ENCODE measurements at places on chromosomes 6 and 20.

DNA sequence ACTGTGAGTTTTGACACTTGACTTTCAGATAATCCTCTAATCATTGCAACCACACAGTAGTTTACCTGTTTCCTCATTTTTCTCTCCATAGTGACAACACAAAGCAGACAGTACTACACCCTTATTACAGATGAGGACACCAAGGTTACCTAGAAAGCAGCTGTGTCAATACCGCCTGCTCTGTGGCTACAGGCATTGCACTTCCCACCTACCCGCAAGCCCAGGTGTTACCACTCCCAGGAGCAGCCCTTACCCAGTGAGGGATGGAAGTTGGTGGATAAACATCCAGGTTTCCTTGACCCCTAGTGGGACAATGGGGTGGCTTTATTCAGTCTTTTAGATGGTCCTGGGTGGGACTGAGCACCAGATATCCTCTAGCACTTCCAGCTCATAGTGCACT, 503.6 kb downstream of the PTPRT start:
- DNase-seq: no peak

- DNase-seq: no peak
Observed at GRCh38 chr6:136611133-136611532, 60.9 kb upstream of the MAP7 start.

DNA sequence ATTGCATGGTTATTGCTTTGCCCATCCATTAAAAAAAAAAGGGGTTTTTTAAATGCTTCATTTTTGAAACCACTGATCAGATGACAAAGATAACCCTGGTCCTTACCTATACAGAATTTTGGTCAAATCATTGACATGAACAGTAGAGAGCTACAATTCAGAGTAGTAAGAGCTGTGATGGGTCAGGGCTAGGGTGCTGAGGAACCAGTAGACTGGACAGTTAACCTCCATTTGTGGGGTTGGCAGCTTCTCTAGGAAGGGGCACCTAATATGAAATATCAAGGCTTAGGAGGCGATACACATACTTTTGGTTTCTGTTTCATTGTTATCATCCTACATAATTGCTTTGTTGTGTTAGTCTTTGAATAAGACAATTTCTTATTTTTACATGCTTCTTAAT, 55.1 kb downstream of the ORC3 start:
- DNase-seq: peak; percentile 7

DNA sequence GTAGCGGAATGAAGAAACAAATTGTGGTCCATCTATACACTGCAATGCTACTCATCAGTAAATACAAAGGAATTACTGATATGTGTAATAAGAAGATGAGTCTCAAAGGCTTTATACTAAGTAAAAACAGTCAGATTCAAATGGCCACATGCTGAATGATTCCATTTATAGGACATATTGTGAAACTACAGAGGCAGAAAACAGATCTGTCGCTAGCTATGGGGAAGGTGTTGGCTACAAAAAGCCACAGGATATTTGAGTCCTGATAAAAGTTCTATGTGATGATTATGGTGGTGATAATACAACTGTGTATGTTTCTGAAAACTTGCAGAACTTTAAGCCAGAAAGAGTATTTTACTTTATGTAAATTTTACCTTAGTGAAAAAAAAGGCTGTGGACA, 313.2 kb downstream of the HDGFL1 start:
- DNase-seq: no peak

GRCh38 chr20:50388733-50389437, 121.3 kb upstream of the PTPN1 start:
- DNase-seq: no peak

DNA sequence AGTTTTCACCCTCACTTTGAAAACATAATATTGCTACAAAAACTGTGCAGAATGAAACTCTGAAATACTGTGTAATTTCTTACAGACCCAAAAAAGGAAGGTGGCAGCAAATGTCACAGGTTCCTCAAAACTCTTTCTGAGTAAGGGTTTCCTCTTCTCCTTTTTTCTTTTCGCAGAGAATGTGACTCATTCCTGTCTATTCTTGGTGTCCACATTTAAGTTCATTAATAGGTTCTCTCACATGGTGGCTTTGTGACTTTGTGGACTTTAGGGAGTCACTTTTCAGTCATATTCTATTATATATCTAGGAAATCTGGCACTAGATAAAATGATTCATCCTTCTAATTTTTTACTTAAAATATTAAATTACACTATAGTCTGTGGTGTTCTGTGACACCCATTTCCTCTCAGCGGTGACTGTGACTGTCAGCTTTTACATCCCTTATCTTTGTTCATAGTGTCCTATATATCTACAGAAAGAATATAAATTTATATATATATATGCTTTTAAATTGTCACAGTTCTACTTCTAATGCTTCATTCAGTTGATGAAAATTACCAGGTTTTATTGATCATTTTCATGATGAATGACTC, 126.8 kb upstream of the HCRTR2 start:
- no peak for DNase-seq

- no peak for DNase-seq
Observed at GRCh38 chr6:130337534-130337933, 28.3 kb upstream of the TMEM200A start.

DNA sequence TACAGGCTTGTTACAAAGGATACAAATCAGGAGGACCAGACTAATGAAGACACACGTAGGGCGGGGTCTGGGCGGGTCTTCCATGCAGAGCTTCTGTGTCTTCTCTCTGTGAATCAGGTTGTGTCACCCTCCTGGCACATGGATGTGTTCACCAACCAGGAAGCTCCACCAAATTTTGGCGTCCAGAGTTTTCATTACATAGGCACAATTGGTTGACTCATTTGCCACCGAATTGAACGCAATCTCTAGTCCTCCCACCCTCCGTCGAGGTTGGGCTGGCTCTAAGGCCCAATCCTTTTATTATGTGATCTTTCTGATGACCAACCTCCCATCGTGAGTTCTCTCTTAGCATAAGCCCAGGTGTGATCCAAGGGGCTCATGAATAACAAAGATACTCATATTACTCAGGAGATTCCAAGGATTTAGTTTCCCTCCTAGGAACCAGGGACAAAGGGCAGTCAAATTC, 36.3 kb upstream of the DDR1 start:
- no peak for DNase-seq

DNA sequence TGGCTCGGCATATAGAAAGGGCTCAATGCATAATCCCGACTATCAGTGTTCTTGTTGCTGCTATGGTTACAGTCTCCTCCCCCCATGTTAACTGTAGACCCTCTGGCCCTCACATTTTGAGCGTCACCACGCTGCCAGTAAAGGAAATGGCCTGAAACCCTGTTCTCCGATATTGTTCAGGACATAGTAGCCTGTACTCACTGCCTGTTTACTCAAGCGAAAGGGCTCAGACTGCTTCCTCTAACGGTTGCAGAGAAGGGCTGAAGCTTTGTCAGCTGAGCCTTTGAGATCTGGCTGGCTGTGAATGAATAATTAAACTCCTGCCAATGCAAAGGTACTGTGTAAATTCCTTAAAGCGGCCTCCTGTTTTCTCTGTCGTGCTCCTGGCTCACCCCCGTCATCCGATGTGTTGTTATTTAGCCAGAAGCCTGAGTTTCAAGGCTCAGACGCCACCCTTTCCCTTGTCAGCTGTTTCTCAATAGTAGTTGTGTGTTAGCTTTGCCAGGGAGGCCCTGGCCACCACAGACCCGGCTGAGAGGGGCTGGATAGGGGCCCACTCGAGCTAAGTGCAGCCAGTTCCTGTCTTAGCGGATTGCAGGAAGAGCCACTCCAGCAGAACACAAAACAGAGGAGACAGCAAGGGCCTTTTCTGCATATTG, 31.2 kb upstream of the RALGAPA2 start:
- DNase-seq: no peak

DNA sequence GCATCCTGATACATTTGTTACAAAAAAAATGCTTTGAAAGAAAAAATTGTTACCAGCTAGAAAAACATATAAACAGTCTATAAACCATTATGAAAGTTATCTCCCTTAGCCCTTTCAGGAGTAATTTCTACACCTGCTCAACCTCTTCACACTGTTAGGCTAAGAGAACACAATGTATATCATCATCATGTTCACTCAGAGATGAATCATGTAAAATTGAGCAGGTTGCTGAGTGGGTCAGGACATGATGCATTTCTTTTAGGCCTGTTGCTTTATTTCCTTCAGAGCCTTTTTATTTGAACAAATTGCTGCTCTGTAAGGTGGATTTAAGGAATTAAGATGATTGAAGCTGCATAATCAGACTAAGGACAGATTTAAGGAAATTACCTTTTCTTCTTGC, 531.3 kb upstream of the MAN1A1 start:
- no peak for DNase-seq

GRCh38 chr20:12012241-12013222, 94.8 kb downstream of the BTBD3 start:
- DNase-seq: no peak

DNA sequence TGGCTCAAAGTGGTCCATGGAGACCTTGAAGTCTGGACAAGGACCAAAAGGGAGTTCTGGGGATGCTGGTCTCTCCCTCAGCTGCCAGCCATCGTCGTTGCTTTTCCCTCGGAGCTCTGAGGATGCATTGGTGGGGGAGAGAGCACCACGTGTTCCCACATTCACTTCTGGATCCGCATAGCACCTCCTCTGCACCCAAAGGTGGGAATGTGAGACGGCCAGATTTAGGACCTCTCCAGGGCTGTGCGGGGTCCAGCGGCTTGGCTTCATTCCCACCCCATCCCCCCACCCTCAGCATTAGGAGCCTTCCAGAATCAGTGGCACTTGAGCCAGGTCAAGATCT, 1.1 kb downstream of the EPB41L1 start:
- DNase-seq: no peak

- DNase-seq: no peak
Observed at GRCh38 chr6:35161266-35161665, 20.1 kb upstream of the TCP11 start.

GRCh38 chr6:124901084-124901483, 61.2 kb upstream of the RNF217 start:
- no peak for DNase-seq

DNA sequence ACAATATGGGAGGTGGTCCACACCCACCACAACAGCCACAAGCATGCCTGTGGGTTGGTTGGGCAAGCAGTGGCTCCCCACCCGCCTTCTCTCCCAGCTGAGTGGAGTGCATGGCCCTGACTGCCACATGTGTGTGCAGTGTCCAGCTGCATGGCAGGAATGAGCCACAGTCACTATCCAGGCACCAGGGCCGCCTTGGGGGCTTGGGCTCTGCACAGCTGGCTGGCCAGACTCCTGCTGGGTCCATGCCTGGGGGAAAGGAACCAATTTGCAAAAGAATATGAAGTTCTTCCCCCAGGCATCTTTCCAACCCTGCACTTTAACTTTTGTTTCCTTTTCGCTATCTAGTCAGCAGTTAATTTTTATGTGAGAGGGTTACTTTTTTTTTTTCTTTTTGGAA, 11.6 kb upstream of the ASCC3 start:
- DNase-seq: no peak

GRCh38 chr6:40782355-40782754, 195.2 kb upstream of the LRFN2 start:
- no peak for DNase-seq

- no peak for DNase-seq
Observed at GRCh38 chr6:22322103-22323030, 25.5 kb upstream of the PRL start.

GRCh38 chr6:166813461-166813860, 142.9 kb downstream of the RNASET2 start:
- DNase-seq: no peak

GRCh38 chr20:35539756-35540212, 2.1 kb upstream of the ERGIC3 start:
- DNase-seq: no peak

- DNase-seq: no peak
Observed at GRCh38 chr6:135141728-135142127, 39.4 kb upstream of the MYB start.

GRCh38 chr6:118719351-118720124, 68.1 kb upstream of the CEP85L start:
- peak; percentile 36 for DNase-seq

- no peak for DNase-seq
Observed at GRCh38 chr6:127606131-127606562, 29.2 kb downstream of the C6orf58 start.

- no peak for DNase-seq
Observed at GRCh38 chr6:17965397-17965796, 22.0 kb downstream of the KIF13A start.

DNA sequence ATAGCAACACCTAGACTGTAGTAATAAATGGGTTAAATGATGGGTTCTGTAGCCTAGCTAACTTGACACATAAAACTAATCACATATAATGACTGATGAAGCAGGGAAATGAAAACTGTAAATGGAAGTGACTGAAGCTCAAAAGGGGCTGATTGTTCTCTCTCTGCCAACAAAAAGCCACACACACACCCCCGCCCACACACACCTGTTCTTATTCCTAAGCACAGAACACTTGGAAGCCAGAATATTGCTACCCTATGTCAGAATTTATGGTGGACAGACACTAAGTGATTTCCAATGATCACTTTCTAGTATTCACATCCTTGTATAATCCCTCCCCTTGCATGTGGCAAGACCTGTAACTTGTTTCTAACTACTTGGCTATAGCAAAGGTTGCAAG, 603.5 kb downstream of the UTRN start:
- no peak for DNase-seq

DNA sequence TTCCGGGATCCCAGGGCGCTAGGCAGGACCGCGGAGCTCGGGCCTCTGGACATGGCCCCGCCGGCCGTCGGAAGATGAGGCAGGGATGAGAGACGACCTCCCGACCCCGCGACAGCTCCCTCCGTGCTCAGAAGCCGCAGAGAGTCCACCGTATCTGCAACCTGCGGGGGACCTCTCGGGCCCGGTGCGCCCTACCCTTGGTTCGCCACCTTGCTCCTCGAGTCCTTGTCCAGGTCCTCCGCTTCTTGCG, 301 bp downstream of the PPP1R3D start:
- DNase-seq: no peak

DNA sequence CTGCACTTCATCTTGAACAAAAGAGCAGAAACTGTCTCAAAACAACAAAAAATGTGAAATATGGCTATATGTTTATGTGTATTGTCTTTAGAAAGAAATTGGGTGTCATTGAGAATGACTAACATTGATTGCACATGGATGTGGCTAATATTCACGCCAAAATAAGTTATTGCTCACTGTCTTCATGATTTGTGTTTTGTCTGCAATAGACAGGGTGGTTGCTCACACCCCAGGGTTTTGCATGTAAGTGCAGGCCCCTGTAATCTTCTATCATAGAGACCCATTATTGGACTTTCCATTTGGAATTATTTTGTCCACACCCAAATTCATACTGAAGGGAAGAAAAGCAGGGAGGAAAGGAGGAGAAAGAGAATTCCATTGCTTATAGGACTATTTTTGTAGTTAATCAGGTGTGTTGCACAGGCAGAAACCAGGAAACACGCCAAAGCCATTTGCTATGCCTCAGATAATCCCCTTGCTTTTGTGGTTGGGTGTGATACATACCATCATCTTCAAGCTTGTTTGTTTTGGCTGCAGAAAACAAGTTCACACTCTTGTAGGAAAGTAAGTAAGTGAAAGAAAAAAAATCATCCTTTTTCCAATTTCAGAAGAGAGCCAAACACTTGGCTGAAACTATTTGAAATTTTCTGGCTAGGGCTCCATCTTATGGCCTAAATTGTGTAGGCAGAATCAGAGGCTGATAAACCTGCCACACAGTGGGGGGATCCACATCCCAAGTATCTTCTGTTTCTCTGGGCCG, 214.1 kb downstream of the COL12A1 start:
- DNase-seq: no peak

All from central memory CD4-positive, alpha-beta T cell (primary cell).